Lung (tissue), 17 donors: ENCODE measurements at places on chromosomes 1 and 21. TPM values are rescaled to one million over a fixed set of nuclear protein-coding genes. Genes with fewer than 3 reads are reported as not detected.

The CHI3L2 gene
- polyA plus RNA-seq, result 206 TPM

The HSF2BP gene
- 0.55 TPM for polyA plus RNA-seq

DNA sequence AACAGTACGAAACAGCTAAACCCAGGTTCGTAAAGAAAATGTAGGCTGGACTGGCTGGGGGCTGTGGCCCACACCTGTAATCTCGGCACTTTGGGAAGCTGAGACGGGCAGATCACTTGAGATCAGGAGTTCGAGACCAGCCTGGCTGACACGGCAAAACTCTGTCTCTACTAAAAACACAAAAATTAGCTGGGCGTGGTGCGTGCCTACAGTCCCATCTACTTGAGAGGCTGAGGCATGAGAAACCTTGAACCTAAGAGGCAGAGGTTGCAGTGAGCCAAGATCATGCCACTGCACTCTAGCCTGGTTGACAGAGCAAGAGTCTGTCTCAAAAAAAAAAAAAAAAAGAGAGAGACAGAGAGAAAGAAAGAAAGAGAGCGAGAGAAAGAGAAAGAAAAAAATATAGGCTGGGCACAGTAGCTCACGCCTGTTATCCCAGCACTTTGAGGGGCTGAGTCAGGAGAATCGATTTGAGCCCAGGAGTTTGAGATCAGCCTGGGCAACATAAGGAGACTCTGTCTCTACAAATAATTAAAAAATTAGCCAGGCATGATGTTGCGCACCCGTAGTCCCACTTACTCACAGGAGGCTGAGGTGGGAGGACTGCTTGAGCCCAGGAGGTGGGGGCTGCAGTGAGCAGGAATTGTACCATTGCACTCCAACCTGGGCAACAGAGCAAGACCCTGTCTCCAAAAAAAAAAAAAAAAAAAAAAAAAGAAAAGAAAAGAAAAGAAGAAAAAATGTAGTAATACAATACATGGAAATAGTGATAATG lies 35.7 kb downstream of the CAPZB start:
- no peak for DNase-seq

- DNase-seq, result no peak
Observed at GRCh38 chr1:3928586-3928985, 28.5 kb upstream of the C1orf174 start.

DNA sequence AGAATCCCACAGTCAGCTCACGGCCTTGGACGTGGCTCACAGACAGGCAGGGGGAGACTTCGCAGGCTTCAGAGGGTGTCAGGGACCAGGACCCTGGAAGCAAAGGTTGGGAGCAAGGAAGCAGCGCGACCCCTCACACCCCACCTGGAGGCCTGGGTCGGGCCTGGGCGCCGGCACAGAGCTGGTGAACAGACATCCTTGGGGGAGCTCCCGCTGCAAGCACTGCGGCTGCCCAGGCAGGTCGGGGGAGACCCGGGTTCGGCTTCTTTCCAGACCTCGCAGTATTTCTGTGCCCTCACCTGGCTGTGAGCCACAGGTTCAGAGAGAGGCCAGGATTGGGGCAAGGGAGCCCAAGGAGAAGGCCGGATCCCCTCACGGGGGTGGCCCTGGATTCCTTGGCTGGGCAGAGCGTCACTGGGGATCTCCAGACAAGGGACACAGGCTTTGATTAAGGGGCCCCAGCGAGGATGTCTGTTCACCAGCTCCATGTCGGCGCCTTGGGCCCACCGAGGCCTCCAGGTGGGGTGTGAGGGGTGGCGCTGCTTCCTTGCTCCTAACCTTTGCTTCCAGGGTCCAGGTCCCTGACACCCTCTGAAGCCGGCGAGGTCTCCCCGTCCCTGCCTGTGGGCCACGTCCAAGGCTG lies 37.9 kb upstream of the TSPEAR start:
- DNase-seq, result no peak

DNA sequence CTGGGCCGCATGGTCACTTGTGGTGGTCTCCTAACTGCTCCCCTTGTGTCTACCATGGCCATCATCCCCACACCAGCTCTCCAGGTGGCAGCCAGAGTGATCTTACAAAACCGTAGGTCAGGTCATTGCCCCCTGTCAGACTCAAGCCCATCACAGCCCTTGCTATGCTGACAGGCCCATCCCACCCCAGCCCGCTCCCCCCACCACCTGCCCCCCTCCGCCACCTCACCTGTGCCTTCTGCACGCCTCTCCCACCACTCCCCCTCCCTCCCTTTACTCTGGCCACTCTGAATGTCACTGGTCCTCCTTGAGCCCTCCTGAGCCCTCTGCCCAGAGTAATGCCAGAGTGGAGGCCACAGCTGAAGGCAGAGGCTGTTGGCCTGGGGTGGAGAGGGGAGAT lies 28.5 kb downstream of the TEX35 start:
- DNase-seq, result no peak
